ENCODE measurements at places on chromosomes 11 and 22. TPM values are rescaled to one million over a fixed set of nuclear protein-coding genes. Genes with fewer than 3 reads are reported as not detected.

- no peak for DNase-seq
Observed at GRCh38 chr11:45021692-45022141, 71.0 kb upstream of the TP53I11 start.

GRCh38 chr11:126329644-126330211, 25.8 kb upstream of the ST3GAL4 start:
- no peak for DNase-seq

DNA sequence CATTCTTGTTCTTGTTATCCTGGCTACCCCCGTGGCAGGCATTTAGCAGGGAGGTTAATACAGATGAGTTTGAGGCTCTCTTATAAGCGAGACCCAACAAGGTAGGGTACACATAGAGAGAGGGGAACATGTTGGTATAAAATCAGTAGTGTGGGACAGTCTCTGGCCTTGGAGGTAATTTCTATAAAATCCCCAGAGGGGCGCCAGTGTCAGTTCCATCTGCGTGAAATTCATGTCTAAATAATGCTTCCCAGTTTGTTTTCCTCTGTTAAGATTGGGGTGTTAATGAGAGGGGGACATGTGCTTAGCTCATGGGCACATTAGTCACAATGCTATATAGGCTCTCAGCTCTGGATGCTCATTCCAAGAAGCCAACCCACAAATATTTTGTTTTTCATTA, 150.7 kb downstream of the MYO18B start:
- DNase-seq, result no peak

- DNase-seq, result peak; percentile 81
Observed at GRCh38 chr11:109304159-109304558, 117.8 kb upstream of the C11orf87 start.

DNA sequence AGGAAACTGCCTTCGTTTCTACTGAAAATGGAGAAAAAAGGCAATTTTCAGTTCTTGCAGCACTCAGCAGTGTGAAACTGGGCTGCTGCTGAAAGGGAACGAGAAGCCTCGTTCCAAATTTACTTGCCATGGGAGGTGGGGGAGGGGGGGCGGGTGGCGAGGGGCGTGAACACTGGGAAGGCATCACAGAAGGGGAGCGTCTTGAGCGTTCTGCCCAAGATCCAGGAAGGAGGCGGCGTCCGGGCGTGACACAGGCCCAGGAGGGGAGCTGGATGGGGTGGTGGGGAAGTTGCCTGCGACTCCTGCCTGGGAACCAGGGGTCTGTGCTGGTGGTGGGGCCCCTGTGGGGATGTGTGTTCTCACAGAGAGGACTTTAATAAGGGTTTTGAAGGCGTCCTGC, 213.5 kb downstream of the CTTN start:
- no peak for DNase-seq

- no peak for DNase-seq
Observed at GRCh38 chr11:71156301-71156700, 96.1 kb downstream of the SHANK2 start.

DNA sequence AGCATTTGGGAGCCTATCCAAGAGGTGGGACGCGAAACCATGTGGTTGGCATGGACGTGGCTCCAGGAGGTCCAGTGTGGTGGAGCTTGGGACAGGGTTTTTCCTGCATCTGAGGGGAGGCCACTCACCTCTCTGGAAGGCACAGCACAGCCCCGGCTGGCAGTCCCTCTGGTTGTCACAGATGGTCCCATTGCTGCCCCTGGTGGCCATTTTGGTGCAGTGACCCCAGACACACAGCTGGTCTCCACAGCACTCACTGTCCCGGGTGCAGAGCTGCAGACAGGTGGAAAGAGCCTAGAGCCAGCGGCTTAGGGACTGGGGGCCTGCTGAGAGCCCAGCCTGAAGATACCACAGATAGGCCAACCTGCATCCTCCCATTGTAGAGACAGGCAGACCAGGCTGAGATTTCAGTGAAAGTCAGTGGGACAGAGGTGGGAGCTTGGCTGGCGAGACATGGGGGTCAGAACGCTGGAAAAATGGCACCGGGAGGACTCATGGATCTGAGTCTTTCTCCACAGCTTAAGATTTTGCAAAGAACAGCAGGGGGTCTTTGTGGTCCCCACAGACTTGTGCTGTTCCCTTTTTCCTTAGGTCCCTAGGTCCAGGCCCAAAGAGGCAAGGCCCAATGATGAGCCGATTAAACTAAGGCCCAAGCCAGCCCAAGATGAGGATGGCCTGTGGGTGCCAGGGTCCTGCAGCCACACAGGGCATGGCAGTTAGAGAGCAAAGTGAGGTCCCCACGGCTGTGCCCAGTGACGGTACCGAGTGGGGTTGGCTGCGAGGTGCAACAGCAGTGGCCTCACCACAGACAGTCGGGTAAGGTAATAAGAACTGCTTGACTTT, 41.4 kb downstream of the DKK3 start:
- peak; percentile 30 for DNase-seq

DNA sequence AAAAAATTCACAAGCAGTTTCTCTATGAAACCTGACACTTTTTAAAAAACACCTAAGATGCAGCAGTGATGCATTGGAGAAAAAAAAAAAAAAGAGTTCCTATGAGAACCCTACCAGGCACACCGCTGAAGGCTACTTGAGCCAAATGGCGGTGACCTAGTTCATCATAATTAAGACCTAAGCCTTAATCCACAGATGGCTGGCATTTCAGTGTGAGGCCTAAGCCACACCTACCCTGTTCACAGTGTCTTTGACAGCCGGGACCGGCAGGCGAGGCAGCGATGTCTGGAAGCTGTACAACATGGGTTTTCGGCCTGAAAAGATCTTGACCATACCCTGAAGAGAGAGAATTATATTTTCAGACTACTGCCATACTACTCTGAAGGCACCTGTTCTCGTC, 38.0 kb downstream of the CPT1A start:
- DNase-seq, result no peak

DNA sequence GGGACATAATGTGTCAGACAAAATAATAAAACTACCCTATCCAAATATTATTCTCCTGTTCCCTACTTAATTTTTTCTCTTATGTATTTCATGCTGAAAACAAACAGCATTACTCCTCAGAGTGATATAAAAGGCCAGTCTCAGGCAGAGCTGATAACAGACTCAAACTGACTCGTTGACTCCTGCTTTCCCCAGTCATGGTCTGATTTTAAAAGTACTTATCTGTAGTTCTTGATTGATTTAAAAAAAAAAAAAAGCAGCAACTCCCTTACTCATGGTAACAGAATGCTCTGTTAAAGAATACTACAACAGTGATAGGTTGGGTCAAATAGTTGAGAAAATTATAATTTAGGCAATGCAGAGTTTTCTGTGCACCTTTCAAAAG, 90.3 kb upstream of the BARX2 start:
- no peak for DNase-seq

DNA sequence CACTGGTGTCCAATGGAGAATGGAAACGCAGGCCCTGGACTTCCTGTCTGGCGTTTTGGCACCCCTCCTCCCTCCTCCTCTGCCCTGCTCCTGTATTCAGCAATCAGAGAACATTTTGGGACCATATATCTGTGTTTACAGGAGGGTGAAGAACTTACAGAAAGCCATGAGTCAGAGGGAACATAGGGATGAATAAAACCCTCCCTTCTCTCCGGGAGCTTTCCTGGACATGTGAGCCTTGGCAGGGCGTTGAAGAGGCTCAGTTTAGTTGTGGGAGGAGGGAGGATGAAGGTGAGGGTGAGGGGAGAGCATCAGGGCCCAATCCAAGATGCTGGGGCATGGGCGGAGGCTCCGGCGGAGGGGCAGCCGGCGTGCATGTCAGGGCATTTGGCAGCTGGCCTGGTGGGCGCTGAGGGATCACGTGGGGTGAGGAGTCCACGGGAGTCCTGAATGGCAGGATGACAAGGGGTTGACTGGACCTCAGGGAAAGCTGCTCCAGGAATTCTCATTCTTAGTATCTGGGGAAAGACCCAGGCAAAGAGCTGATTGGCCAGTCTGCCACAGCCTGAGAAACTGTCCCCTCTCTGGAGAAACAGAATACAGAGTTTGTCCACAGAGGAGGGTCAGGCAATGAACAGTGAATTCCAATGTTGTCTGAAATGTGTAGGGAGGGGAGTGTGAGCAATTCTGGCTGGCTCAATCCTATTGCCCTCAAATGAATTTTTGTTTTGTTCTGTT, 28.9 kb downstream of the MICAL2 start:
- DNase-seq, result peak; percentile 33

- DNase-seq, result peak; percentile 8
Observed at GRCh38 chr11:45754261-45754709, 50.7 kb upstream of the SLC35C1 start.

GRCh38 chr11:126627421-126627820, 271.9 kb downstream of the ST3GAL4 start:
- no peak for DNase-seq

GRCh38 chr11:70338594-70338993, 59.7 kb upstream of the CTTN start:
- no peak for DNase-seq

- DNase-seq, result no peak
Observed at GRCh38 chr22:27598792-27599191, 202.8 kb downstream of the MN1 start.

GRCh38 chr22:49765951-49766350, 61.7 kb downstream of the BRD1 start:
- no peak for DNase-seq

- no peak for DNase-seq
Observed at GRCh38 chr11:126495281-126496220, 140.1 kb downstream of the ST3GAL4 start.

DNA sequence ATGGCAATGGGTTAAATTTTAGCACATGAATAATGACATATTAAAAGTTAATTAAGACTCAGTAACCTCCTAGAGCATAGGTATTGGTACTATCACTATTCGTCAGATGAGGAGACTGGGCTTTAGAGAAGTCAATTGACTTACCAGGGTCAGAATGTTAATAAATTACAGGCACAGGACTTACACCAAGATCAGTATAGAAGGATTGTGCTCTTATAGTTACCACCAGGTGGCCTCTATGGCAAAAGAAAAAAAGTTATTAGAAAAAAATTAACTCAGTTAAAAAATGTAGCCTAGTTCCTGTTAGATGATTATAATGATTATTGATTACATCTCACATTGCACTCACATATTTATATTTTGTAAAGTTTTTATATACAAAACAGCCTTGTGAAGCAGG, 1163.7 kb downstream of the FAM181B start:
- no peak for DNase-seq

DNA sequence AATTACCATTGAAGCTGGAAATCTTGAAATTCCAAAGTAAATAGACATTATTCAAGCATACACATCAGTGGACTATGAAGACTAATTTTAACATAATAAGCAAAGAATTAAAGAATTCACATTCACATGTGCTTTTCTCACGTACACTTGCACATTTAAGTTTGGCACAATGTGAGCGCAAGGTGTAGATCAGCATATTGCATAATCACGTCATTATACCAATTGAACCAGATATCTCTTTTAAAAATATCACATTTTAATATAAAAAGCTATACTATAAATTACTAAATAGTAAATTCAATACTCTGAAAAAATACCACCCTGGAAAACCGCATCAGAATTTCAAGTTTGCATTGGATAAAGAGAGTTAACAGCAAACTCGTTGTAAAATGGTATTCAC, 60.7 kb downstream of the SESN3 start:
- DNase-seq, result no peak

GRCh38 chr11:120334332-120334731, 1.9 kb upstream of the ARHGEF12 start:
- DNase-seq, result no peak

DNA sequence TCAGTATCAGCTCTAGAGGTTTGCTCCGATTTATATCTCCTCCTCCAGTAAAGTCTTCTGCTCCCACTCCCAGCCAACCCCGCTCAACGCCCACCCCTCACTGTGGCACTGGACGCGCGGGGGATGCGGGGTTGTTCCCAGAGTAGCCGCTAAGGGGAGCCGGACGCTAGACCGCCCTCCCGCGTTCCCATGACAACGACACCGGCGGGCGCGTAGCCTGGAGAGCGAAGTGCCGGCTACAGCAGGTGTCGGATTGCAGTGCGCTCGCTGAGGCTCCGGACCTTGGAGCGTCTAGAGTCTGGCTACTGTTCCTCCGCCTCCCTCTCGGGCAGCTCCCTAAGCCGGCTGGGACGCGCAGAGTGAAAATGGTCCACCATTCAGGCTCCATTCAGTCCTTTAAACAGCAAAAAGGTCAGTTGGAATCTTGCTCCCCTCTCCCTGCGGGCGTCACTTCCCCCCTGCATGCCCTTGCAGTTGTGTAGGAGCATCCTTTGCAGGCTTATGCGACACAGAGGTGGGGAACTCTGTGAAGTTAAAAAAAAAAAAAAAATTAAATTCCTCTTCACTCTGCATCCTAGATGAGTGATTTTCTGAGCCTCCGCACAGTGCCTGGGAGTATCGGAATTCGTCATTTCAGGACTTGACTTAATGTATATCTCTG, at the start of gene ANO3:
Gene ANO3 (plus strand): TSS at position 220 of the 661 bp plus-strand sequence. CDS start 146 bp downstream, at position 366.
- DNase-seq, result peak; percentile 23

DNA sequence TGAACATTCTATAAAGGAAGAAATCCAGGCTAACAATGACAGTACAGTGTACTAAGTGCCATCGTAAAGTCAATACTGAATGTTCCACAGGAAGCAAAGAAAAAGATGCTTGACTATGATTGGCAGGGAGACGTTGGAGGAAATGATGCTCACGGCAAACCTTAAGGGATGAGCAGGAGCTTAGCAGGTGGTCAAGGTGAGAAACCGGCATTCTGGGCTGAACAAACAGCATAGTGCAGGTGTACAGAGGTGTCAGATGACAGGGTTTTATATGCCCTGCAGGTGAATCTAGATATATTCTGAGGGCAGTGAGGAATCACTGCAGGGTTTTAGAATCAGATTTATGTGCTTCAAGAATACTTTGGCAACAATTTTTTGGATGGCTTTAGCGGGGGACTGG, 85.3 kb upstream of the HEPHL1 start:
- no peak for DNase-seq

DNA sequence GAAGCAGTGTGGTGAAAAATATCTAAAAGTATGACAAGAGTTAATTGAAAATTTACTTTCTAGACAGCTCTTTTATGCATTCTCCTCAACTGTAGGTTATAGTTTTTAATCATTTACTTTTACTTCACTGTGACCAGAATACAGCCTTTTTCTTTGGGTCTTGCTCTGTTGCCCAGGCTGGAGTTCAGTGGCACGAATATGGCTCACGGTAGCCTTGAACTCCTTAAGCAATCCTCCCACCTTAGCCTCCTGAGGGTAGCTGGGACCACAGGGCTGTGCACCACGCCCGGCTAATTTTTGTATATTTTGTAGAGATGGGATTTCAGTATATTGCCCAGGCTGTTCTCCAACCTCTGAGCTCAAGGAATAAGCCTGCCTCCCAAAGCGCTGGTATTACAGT, 5.3 kb downstream of the SC5D start:
- no peak for DNase-seq

- DNase-seq, result no peak
Observed at GRCh38 chr11:117815262-117815803, 9.2 kb downstream of the FXYD2 start.

Gene SPCS2
- 29.8 TPM for total RNA-seq

Gene GNAZ
- total RNA-seq, result under 0.01 TPM

Gene TP53AIP1
- 4.6 TPM for total RNA-seq

Gene SMTNL1
- not detected for total RNA-seq

Gene CSNK2A3
- total RNA-seq, result 2.8 TPM

Gene BDNF
- 0.79 TPM for total RNA-seq

Gene EIF1AD
- 44.5 TPM for total RNA-seq

Gene CCDC73
- 0.13 TPM for total RNA-seq

Gene CCDC15
- 1.8 TPM for total RNA-seq
